CD4-positive, alpha-beta T cell treated with Interleukin-1 beta for 1 hour (primary cell): ENCODE measurements at places on chromosomes 7 and 10.

DNA sequence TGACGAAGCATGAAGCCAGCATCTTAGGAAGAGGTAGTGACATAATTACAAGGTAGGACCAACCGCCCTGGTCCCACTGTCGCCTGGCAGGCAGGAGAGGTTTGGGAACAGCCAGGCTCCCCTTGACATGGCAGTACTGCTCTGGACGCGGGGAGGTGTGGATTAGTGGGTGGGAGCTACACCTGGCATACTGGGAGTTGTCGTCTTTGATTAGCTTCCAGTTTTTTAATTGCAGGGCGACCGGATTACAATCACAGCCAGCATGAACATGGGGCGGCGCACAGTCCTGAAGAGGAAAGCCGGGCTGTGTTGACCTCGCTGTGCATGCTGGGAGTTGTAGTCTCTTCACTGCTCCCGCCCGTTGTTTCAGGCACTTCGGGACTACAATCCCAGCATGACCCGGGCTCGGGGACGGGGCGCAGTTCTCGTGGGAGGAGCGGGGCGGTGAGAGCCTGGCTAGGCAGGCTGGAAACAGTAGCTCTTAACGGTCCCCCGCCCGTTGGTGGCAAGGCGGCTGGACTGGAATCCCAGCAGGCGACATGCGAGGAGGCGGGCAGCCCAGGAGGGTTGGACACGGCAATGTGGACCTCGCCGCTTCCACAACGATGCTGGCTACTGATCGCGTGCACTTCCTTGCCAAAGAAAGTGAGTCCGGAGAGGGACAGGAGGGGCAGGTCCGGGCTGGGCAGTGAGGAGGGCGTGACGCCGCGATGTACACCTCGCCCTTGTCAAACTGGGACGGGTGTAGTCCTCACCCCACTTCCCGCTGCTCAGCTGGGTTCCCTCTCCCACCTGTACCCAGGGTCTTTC is 98.0 kb upstream of the ZNF722 start:
- peak; percentile 82 for DNase-seq

- DNase-seq = no peak
Observed at GRCh38 chr10:61855771-61856170, 45.7 kb upstream of the ARID5B start.

GRCh38 chr10:129621693-129622092 is 154.7 kb downstream of the MGMT start:
- no peak for DNase-seq

DNA sequence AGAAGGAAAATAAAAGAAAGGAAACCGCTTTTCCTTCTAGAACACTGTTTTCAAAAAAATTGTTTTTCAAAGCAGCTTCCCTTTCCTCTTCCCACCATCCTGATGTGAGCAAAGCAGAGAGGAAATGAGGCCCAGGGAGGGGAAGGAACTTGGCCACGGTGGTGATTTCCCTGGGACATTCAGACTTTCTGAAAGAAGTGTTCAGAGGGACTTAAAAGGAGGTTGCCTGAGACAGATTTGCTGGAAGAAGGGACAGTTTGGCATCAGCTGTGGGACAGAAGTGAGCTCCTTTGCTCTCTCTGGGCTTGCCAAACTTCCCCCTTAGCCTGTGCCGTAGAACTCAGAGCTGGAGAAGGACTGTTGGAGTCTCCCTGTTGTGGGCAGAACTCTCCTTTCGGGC is 30.3 kb downstream of the ADCYAP1R1 start:
- no peak for DNase-seq

GRCh38 chr7:75737856-75738603 is 711 bp downstream of the HIP1 start:
- no peak for DNase-seq

DNA sequence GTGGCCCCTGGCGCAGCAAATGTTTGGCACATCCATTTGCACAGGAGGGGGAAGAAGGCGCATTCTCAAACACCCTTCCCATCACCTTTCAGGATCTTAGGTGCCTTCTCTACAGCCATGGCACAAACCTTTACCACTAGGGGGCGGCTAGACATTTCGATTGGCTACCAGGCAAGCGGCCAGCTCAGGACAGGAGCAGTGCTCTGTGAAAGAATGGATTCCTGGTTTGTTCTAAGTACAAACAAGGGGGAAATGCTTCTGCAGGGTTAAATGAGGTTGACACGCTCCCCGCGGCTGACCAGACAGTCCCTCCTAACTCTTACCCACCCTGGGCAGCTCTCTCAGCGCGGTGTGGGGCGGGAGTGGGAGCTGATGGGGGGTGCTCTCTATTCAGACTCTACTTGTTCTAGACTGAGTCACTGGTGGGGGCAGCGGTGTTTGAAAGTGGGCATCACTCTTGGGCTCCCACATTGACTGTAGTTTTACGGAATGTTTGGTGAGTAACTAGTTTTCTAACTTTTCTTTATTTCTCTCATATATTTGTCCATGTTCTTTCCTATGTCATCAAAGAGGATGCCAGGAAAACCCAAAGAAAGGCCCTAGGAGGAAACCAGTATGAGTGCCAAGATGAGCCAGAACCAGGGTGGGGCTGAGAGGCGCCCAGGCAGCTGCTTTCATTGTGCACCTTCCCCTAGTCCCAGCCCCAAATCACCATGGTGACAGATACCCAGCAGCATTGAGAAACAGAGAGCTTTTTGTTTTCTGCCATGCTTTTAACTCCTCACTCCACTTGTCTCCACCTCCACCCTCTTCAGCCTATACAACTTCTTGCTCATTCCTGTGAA is 61.4 kb upstream of the GPR158 start:
- peak; percentile 2 for DNase-seq

GRCh38 chr10:22934726-22935125 is 6.9 kb downstream of the ARMC3 start:
- no peak for DNase-seq

DNA sequence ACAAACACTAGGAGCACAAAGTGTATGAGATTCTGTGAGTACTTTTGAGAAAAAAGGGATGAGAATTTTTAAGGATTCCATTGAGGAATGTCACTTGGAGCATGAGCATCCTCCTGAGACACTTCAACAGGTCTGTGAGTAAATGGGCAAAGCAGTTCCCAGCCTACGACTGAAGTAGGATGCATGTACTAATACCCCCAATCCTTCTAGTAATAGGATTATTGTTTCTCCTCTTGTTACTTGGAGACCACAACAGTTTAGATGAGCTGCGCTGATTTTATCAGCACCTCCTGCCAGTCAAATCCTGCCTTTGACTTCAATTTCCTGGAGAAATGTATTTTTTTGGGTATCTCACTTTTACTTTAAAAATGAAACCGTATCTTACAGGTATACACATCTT is 820 bp downstream of the BBS9 start:
- DNase-seq = peak; percentile 15

- no peak for DNase-seq
Observed at GRCh38 chr7:69663911-69664832, 65.9 kb downstream of the AUTS2 start.

DNA sequence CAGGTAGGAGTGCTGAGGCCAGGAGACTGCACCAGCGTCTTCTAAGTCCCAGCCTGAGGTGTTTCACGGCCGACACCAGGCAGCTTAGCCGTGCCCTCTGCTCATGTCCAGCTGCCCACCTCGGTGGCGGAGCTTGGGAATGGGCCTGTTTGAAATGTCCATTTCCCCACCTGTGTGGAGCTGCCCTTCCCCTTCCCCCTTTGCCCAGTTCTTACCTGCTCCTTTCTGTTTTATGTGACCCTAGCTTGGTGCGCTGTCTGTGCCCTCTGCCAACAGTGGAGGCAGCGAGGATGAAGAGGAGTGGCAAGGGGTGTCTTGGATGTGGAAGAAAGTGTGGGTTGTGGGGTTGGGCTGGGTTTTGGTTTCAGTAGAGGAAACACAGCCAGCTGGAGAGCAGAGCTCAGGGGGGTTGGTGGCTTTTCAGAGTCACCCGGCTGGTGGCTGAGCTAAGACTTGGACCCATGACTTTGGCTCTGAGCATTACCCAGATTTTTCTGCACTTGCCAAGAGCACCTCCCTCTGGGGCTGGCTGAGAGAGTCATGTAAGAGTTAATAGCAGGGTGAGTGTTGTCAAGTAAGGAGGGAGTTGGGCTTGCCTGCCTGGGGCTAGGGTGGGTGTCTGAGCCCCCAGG is 37.4 kb downstream of the GBX1 start:
- DNase-seq = no peak

DNA sequence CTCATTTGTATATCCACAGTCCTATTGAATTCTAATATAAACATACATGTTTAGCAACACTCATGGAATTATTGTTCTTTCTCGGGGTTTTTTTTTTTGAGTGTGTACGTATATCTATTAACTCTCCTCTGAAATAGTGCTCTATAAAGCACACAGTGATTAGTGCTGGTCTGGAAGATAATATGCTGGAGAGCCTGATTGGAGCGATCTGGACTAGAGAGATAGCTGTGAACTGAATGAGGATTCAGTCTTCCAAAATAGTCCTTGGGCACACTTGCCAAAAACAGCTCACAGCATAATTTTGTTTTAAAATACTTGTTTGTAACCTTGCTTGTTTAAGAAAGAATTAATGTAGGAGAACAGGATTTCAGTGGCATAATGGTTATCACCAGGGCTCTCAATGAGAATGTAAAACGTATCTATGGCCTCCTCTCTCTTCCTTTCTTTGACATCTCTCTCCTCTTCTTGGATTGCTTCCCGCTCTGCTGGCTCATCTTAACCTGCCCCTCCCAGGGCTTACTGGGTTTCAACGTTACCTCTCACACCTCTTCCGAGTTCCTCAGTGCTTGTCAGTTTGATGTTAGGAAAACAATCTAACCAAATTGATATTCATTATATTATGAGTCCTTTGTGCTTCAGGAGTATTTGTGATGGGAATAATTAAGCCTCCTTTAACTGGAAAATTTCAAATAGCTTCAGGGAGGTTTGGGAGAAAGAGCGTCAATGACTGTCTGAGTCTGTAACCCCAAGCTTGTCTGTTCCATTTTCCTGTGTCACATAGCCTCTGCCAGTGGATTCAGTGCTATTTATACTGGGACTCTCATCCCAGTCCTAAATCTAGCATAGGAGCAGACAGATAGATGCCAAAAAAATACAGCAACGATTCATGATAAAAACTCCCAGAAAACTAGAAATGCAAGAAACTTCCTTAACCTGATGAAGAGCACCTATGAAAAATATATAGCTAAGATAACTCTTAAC is 16.2 kb upstream of the AGK start:
- DNase-seq = no peak

DNA sequence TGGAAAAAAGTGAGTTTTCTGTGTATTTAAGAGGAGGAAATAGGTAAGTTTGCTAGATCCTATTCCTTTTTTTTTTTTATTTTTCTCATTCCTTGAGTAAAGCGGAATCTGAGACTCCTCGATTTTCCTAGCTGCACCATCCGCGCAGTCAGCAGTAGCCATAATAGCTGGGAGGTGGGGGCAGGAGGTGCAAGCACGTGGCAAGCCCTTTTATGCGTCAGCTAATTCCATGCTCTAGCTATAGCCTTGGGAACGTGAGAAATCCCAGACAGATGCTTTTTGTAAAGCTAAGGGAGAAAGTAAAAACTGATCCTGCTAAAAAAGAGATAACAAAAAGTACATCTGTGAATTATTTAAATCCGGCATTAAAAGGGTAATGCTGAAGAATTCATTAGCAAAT is 33.2 kb upstream of the TPK1 start:
- no peak for DNase-seq

DNA sequence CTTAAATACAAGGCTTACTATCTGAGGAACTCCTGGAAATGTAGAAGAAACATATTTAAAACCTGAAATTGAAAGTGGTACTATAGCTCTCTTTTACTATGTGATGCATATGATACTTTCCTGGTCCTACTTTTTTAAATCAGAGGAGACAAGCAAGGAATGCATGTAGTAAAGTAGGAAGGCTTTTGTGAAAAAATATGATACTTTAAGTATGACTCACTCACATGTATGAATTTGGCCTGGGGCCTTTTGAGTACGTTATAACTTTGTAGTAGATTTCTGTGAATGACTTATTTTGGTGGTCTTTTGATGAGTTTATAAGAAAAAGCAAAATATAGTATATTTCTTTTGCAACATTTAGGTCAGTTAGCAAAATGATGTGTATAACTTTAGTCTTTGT is 53.8 kb downstream of the TAX1BP1 start:
- DNase-seq = no peak

DNA sequence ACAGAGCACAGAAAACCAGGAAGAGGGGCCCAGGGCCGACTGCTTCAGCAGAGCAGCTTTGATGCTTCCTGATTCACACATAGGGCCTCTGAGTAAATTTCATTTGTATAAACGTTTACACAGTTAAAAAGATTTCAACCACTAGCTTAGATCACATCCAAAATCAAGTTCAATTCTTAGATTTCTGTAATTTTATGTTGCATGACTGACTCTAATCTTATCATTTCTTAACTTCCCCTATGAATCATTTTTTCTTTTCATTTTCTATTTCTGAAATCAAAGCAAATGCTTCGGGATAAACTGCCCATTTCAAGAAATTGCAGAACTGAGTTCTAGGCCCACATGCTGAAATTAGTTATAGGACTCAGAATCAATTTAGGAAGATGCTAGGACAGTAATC is 224.7 kb downstream of the INHBA start:
- no peak for DNase-seq
